Nucleus accumbens (tissue), 56 donors: ENCODE measurements at places on chromosomes 5 and 9.

GRCh38 chr9:89662718-89663613, 58.2 kb downstream of the GADD45G start:
- DNase-seq, result no peak

- DNase-seq, result no peak
These were observed 1.8 kb downstream of the HNRNPH1 start for GRCh38 chr5:179621551-179622214.

- DNase-seq, result no peak
These were observed 1298.3 kb upstream of the WWC1 start for GRCh38 chr5:166992874-166993722.

DNA sequence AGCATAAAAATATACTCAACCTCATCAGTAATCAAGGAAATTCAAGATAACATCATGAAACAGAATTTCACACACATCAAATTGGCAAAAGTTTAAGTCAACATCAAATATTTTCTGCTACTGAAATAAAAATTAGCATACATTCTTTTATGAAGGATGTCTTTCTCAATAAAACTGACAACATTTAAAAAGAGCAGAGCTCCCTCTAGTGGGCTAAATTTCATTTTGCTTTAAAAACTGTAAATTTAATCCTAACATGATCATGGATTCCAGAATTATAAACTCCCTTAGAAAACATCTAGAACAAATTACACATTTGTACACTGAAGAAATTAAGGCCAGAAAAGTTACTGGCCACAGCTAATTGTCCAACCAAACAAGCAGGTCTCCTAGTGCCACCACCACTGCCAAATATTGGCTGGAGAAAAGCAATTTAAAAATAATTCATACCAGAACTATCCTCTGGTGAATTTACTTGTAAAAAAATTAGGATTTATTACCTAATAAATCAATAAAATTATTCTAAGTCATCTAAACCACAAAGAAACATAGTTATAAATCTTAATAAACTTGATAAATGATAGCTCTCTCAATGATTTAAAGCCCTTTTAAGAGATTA, 31.2 kb downstream of the DEPDC1B start:
- no peak for DNase-seq

GRCh38 chr5:78567617-78568016, 81.0 kb downstream of the LHFPL2 start:
- no peak for DNase-seq

GRCh38 chr9:117343427-117343826, 71.4 kb downstream of the ASTN2 start:
- DNase-seq, result no peak

GRCh38 chr5:22514231-22514630, 338.9 kb downstream of the CDH12 start:
- no peak for DNase-seq

GRCh38 chr9:120724757-120725400, 10.6 kb upstream of the MEGF9 start:
- no peak for DNase-seq

- DNase-seq, result no peak
These were observed 184.3 kb downstream of the ARHGAP26 start for GRCh38 chr5:142954455-142954854.

DNA sequence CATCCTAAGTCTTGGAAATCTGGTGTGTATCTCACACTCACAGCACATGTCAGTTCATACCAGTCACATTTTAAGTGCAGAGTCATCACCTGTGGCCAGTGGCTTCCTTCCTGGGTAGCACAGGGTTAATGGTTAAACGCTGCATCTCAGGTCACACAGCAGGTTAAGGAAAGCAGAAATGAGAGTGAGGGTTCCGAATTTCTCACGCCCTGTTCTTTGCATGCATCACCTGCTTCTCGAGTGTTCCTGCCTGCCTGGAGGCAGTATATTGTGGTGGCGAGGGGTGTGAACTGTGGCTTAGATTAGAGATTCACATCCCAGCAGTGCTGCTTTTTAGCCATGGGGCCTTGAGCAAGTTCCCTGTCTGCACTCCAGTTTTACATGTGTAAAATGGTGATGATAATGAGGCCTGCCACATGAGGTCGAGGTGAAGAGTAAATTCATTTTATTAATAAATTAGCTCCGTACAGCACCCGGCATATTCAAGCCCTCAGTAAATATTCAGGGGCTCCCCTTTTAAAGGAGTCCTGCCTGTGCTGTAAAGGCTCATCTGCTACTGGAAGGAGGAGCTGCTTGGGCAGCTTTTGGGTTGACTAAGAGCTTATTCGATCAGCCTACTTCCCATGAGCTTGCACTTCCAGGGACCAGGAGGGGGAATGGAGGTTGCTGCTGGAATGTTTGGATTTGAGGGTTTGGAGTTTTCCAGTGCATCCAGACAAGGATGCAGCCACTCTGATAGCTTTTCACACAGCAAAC, 61.1 kb upstream of the SAP30L start:
- no peak for DNase-seq

DNA sequence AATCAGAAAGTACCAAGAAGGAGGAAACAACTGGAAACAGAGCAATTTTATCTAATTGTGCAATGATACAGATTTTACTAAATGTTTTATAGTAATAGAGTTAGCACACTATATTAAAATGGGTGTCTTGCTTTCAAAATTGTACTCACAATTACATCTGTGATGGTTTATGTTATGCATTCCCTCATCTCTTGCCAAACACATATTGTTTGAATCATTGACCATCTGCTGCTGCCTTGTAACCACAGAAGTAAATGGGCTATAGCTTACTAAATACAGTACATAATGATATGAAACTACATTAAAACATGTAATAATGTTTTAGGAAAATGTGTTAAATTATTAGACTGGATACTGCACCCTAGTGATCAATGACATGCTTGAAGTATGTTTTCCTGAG, 158.1 kb downstream of the SLC25A46 start:
- DNase-seq, result no peak

GRCh38 chr5:157451806-157452205, 8.2 kb upstream of the NIPAL4 start:
- DNase-seq, result no peak

DNA sequence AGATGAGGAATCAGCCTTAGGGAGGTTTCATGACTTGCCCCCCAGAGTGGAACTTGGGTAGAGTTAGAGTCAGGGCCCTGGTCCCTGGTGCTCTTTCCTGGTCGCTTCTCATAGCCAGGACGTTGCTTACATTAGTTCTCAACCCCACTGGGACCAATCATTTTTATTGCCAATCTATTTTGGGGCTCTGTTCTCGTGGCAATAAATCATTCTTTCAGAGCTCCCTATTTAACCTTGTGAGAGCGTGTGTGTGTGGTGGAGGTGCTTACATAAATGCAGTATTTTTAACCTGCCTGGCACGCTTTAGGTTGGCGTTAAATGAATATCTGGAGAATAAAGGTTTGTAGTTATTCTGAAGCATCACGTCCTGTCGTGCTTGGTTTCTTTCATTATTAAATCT, 4.1 kb downstream of the TRIO start:
- DNase-seq, result no peak

- no peak for DNase-seq
These were observed 16.1 kb upstream of the TMED7 start for GRCh38 chr5:115641948-115642347.

DNA sequence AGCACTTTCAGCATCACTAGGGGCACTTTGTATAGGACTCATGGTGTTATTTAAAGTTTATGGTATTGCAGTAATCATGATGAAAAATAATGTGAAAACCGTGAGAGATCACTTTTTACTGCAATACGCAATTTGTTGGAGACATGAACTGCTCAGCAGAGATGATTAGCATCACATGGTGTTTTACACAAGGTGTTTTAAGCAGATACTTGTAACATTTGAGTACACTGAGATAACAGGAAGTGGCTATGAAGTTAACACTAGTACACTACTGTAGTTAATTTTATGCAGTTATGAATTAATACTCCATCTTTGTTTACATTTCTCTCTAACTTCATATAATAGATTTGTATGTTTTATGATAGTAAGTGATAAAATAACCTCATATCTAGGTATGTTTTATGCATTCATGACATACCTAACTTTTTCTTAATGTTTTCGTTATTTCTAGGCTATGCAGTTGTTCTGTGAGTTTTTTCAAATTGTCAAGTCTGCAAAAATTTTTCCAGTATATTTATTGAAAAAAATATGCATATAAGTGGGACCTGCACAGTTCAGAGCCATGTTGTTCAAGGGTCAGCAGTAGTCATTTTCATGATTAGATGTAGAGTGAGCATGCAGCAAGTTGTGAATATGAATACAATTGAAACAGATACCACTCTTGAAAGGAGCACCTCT, 13.0 kb downstream of the SUB1 start:
- no peak for DNase-seq

DNA sequence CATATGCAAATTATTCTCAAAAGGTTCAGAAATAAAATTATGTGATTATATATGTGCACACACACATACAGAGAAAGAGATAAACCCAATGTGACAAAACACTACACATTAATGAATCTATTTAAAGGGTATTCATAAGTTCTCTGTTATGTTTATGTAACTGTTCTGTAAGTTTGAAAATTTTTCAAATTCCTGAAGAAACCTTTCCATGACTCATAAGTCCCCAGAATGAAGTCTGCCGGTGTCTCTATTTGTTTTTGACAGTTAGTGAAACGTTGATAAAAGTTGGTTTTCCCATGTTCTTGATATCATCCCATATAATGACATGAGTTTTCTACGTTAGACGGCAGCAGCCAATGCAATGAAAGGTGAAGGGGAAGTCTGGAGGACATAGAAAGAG, 199.5 kb upstream of the PUM3 start:
- DNase-seq, result no peak

DNA sequence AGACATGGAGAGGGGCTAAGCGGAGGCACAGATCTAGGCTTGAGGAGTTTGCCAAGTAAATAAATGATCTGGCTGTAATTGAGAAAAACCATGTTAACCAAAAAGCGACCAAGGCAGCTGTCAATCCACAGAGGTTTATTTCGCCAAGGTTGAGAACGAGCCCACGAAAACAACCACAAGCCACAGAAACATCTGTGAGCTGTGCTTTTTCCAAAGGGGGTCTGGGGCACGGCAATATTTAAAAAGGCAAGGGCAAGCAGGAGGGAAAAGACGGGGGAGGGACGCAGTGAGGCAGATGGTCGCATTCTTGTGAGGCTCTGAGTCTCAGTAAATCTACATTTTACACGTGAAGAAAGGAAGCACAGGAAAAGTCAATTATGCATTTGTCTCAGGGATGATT, 25.4 kb downstream of the CCT5 start:
- DNase-seq, result no peak

GRCh38 chr5:119951330-119951934, 322.1 kb downstream of the FAM170A start:
- no peak for DNase-seq

- no peak for DNase-seq
These were observed 69.5 kb upstream of the UNC5A start for GRCh38 chr5:176740702-176741496.

DNA sequence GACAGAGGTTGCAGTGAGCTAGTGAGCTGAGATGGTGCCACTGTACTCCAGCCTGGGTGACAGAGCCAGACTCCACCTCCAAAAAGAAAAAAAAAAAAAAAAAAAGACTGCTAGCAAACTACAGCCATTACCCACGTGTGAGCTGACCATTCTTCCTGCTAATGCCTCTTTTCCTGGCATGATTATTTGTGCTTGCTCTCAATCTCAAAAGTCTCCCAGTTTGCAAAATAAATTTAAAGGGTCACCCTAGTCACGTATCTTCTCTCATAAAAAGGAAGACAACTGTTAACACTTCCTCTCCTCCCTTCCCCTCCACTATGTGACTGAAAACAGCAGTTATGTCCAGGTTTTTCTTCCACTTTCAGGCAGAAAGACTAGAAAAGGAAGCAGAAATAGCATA, 37.2 kb downstream of the TRIM36 start:
- no peak for DNase-seq

- no peak for DNase-seq
These were observed 15.0 kb upstream of the SLC1A1 start for GRCh38 chr9:4475301-4475700.

DNA sequence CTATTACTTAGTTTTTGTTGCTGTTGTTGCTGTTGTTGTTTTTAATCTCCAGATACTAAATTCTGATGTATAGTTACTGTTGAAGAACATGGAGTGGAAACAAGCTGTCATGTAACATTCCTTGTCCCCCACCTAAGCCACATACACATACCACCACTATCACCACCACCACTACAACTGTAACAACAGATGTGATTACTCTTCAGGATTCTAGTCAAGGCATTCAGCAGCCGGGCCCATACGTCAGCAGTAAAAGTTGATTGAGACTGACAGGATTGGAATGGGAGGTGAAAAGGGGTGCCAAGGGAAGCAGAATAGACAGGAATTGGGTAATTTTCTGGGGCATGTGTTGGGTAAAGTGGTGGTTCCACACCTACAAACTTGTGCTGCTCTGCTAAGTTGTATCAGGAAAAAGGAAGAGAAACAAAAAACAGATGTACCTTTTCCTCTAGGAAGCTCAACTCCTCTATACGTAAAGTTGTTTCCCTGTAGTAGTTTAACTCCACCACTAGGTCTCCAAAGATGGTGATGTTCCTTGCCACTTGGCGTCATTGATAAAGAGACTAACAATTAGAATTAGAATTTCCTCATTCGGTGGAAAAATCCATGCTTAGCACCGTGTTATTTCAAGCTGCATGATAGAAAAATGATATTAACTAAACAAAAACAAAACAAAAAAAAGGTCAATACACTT, 138.6 kb downstream of the ARRDC3 start:
- no peak for DNase-seq

- no peak for DNase-seq
These were observed 104.8 kb upstream of the SMARCA2 start for GRCh38 chr9:1910269-1910811.

DNA sequence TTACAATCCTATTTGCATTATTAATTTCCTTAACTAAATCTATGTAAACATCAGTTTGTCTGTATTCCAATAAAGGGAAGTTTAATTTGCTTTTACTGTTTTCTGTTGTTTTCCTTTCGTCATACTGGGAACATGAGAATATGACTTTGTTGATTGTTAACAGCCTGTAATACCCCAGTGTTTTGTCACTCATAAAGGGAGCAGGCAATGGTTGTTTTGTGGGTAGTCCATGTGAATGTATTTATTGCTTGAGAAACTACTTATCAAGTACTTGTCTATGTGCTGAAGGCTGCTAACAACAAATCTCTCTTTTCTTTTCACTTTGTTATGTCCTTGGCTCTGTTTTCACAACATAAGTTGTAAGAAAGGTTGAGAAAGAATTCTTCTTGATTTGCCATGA, 1070.2 kb upstream of the ACO1 start:
- no peak for DNase-seq

- DNase-seq, result no peak
These were observed 16.8 kb downstream of the KLF4 start for GRCh38 chr9:107472581-107473340.

GRCh38 chr9:8723195-8723594, 923.6 kb upstream of the DMAC1 start:
- DNase-seq, result no peak

DNA sequence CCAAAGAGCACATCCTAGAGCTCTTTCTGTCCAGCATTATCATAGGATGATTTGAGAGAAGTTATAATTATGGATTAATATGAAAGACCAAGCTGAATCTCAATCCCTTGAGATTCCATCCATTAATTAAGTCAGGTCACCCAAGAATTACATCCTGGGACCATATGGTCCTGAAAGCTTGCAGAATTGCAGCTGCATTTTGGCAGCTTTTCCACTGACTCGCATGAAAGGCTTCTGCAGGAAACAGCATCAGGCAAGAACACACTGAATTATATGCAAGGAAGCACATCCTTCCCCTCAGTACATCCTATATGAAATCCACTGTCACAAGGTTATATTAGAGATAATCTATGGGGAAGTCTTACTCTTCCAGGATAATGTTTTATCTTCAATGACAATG, 109.1 kb upstream of the CTNND2 start:
- no peak for DNase-seq
